Mesendoderm (in vitro differentiated cells): ENCODE measurements at places on chromosomes 11 and 22.

GRCh38 chr22:47012589-47013370 is 250.3 kb downstream of the TBC1D22A start:
- DNase-seq: peak; percentile 34

DNA sequence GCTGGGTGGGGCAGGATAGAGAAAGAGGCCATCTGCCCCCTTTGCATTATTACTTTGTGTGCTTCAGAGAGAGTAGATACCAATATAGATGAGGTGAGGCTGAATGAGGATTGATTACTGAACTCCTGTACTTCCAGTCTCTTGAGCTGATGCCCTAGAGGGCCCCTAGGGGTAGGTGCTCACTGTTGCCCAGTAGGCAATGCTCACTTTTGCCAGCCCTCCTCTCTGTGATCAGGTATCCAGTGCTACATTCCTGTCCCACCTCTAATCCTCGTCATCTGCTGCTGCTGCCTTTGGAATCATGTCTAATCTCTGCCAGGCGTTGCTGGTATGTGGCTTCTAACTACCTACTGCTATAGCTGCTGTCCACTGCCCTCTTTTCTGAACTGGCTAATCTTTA is 57.2 kb downstream of the CCDC83 start:
- no peak for DNase-seq

DNA sequence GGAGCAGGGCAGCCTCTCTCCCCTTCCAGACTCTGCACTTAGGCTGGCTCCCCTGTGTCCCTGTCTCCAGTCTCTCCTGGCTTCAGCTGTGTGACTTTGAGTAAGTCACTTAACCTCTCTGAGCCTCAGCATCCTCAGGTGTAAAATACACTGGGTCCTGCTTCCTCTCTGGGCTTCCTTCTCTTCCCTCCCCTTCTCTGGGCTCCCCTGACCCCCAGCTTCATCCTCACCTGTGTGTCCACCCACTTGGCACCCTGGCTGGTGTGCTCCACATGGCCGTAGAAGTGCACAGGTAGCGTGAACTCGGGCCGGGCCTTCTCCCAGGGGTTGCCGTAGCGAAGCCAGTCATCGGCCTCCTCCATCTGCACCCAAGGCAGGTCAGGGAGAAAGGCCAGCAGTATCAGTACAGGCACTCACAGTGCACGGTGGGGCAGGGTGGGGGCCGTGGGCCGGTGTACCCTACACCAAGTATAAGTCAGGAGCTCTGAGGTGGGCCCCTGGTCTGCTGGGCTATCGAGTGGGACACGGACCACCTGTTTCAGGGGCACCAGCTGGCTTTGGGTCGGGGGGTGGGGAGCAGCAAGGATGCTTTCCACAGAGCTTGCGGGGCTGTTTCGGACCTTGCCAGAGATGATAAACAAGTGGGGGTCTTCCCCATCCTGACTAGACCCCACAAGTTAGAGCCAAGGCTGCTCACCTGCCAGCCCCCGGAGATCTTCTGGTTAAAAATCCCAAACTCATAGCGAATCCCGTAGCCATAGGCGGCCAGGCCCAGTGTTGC is 2.0 kb downstream of the PYGM start:
- no peak for DNase-seq

DNA sequence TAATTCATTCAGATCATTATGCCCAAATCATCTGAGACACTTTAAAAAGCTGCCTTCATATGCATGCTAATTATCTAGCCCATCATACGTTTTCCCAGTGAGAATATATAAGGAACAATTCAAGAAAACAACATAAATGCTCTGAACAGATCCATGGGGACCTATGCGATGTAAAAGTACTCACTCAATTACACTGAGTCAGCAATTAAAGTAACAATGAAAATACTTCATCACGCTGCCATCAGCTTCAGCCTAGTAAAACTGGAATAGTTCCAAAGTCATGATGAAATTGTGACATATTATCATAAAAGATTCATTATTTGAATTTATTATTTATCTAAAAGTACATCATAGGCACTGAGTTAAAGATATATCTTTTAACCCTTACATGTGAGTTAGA is 3.7 kb upstream of the OR8K5 start:
- DNase-seq: no peak

- no peak for DNase-seq
Observed at GRCh38 chr11:2842876-2843275, 42.7 kb downstream of the CDKN1C start.
